Psoas muscle (tissue), 8 donors: ENCODE measurements at places on chromosomes 6 and 20. TPM values are rescaled to one million over a fixed set of nuclear protein-coding genes. Genes with fewer than 3 reads are reported as not detected.

PRPH2 gene
- polyA plus RNA-seq = 2.8 TPM

CDSN gene
- polyA plus RNA-seq = not detected

MTCH1 gene
- 145 TPM for polyA plus RNA-seq

DNA sequence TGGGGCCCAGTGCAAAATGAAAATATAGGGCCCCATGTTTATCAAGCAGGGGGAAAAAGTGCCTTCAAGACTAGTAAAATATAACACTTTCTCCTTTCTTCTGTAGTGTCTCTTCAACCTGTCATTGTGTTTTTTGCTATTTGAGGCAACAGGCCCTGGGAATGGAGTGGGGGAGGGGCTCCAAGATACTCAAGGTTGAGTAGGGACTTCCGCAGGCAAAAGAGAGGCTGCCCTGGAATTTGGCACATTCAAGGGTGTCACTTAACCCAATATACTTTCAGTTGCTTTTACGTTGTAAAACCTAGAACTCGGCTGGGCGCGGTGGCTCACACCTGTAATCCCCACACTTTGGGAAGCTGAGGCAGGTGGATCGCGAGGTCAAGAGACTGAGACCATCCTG, 154.9 kb downstream of the ALDH8A1 start:
- H3K4me1 ChIP-seq = peaks cover 16% of the 10 kb centered on the region
- no peak overlapping the region for H3K27ac ChIP-seq
- no peaks in the 10 kb centered on the region for H3K36me3 ChIP-seq
- H3K4me3 ChIP-seq = no peak overlapping the region

DNA sequence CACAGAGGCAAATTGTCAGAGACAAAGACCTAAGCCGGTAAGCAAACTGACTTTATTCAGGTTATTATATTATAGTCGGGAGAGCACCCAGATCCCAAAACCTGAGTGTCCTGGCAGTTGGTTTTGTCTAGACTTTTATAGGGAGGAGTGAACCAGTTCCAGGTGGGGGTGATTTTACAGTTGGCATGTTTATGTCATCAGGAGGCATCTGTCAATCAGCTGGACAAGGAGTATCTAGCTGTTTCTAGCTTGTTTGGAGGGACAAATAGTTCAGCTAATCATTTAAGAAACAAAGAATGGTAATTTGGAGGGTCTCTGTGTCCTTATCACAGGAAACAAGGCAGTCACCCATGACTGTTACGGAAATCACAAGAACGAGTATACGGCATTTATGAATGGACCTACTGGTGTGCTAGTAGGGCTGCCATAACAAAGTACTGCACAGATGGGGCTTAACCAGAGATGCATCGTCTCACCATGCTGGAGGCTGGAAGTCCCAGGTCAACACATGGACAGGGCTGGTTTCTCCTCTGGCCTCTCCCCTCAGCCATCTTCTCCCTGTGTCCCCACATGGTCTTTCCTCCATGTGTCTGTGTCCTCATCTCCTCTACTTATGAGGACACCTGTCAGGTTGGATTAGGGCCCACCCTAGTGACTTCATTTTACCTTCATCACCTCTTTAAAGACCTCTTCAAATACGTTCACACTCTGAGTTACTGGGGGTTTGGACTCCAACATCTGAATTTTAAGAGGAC, 122.7 kb downstream of the LY86 start:
- no peak overlapping the region for H3K4me3 ChIP-seq
- H3K4me1 ChIP-seq = peaks cover 15% of the 10 kb centered on the region
- no peak overlapping the region for H3K27ac ChIP-seq
- H3K27me3 ChIP-seq = no peaks in the 10 kb centered on the region

GRCh38 chr20:11001764-11002540, 328.2 kb upstream of the JAG1 start:
- H3K27ac ChIP-seq = peak overlapping the region; percentile 75
- H3K4me1 ChIP-seq = peaks cover 7% of the 10 kb centered on the region
- peak; percentile 21 for DNase-seq
- H3K4me3 ChIP-seq = no peak overlapping the region
- no peaks in the 10 kb centered on the region for H3K36me3 ChIP-seq

DNA sequence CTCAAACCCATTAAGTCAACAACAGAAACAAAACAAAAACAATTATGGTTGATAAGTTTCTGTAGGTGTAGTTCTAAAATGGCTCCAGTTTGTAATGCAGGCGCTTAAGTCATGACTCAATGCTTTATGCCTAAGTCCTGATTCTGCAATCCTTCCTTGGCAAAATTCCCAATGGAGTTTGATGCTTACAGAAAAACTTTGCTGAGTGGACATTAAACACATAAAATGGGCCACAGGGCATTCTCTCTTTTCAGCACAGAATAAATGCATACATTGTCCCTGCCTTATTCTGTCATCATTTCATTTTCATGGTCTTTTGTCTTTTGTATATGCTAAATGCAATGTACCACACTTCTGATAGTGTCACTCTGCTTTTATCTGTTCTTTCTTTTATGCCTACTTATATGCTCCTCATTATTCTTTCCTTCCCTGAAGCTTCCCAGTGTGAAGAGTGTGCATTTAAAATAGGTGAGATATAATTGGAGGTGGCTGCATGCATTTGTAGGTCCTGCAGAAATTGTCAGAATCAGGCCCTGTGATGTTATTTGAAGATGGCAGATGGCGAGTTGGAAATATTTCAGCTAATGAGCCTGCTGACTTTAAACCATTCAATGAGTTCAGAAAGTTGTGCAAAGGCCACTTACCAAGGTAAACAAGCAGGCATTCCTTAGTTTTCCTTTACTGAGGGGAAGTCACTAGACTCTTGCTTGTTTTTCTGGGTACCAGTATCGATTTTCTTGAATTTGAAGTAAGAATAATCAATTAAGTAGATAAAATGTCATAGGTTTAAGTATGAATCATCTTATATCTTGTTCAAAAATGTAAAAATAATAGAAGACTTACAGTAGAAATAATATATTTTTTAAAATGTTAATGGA, 313.1 kb downstream of the TRDN start:
- DNase-seq = no peak
- H3K36me3 ChIP-seq = no peaks in the 10 kb centered on the region
- no peak overlapping the region for H3K27ac ChIP-seq
- no peaks in the 10 kb centered on the region for H3K27me3 ChIP-seq
